ENCODE measurements at places on chromosomes 2 and 18. TPM values are rescaled to one million over a fixed set of nuclear protein-coding genes. Genes with fewer than 3 reads are reported as not detected.

HOXD1 gene
- total RNA-seq = 0.16 TPM

CDC42EP3 gene
- total RNA-seq = 5.9 TPM

DGKD gene
- 6.7 TPM for total RNA-seq

UGT1A4 gene
- total RNA-seq = 0.80 TPM

IGFBP2 gene
- total RNA-seq = 192 TPM

DSC2 gene
- 434 TPM for total RNA-seq

TUBA4B gene
- total RNA-seq = not detected

ARHGEF4 gene
- 41.8 TPM for total RNA-seq

FKBP7 gene
- total RNA-seq = 1.00 TPM

INPP4A gene
- 8.2 TPM for total RNA-seq

HSPD1 gene
- 127 TPM for total RNA-seq

PROM2 gene
- 100 TPM for total RNA-seq

CDH7 gene
- total RNA-seq = not detected

DCDC2C gene
- not detected for total RNA-seq

EPB41L3 gene
- 16.3 TPM for total RNA-seq
